ENCODE measurements at places on chromosomes 1 and 21. TPM values are rescaled to one million over a fixed set of nuclear protein-coding genes. Genes with fewer than 3 reads are reported as not detected.
A peak's percentile ranks its signal among the peaks of the same experiment; 100 is the strongest.

GRCh38 chr1:214494706-214495105, 56.7 kb downstream of the PTPN14 start:
- peaks cover 50% of the 10 kb centered on the region for H3K4me1 ChIP-seq
- no peaks in the 10 kb centered on the region for H3K27me3 ChIP-seq
- peak overlapping the region; percentile 18 for H3K27ac ChIP-seq
- peaks cover 32% of the 10 kb centered on the region for H3K36me3 ChIP-seq
- H3K4me3 ChIP-seq = no peak overlapping the region
- peak; percentile 52 for DNase-seq

GRCh38 chr1:183125279-183125999, 60.6 kb upstream of the LAMC2 start:
- H3K4me1 ChIP-seq = no peaks in the 10 kb centered on the region
- no peak for DNase-seq
- H3K36me3 ChIP-seq = peaks cover 99% of the 10 kb centered on the region
- H3K4me3 ChIP-seq = no peak overlapping the region

- no peak for DNase-seq
- H3K36me3 ChIP-seq = no peaks in the 10 kb centered on the region
- no peaks in the 10 kb centered on the region for H3K4me1 ChIP-seq
- H3K27me3 ChIP-seq = no peaks in the 10 kb centered on the region
- H3K4me3 ChIP-seq = no peak overlapping the region
These were observed 14.6 kb upstream of the C1orf146 start for GRCh38 chr1:92203105-92203504.

DNA sequence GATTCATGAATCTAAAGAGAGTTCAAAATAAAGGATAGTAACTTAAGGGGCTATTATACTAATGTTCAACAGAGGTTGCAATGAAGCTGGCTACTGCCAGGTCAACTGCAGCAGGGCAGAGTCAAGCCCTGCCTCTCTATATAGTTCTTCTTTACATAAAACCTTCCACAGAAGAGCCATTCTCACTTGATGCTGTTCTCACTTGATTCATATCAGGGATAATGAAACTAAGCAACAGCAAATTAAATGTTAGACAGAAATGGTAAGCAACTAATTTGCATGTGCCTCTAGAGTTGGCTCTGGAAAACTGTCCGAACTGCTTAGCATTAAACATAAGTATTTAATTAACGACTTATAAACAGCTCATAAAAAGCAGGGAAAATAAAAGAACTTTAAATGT, 17.4 kb downstream of the CCSAP start:
- peaks cover 64% of the 10 kb centered on the region for H3K36me3 ChIP-seq
- no peaks in the 10 kb centered on the region for H3K27me3 ChIP-seq
- no peak overlapping the region for H3K27ac ChIP-seq
- no peak for DNase-seq

DNA sequence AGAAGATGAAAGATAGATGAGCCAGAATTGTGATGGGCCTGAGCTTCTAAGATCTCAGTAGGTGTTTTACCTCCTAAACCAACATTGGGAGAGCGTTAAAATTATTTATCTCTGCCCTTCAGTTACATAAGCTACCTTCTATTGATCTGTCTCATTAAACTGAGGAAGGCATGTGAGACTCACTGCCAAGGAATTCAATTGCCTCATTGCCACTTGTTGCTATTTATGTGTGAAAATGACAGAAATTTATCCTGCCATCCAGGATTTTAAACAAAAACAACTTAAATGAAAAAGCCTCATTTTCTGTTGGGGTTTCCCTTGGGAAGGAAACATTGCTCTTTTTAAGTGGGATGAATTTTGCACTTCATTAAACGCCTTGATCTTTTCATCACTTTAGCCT, 78.7 kb upstream of the RUNX1 start:
- H3K4me3 ChIP-seq = no peak overlapping the region
- no peaks in the 10 kb centered on the region for H3K36me3 ChIP-seq
- no peaks in the 10 kb centered on the region for H3K27me3 ChIP-seq

DNA sequence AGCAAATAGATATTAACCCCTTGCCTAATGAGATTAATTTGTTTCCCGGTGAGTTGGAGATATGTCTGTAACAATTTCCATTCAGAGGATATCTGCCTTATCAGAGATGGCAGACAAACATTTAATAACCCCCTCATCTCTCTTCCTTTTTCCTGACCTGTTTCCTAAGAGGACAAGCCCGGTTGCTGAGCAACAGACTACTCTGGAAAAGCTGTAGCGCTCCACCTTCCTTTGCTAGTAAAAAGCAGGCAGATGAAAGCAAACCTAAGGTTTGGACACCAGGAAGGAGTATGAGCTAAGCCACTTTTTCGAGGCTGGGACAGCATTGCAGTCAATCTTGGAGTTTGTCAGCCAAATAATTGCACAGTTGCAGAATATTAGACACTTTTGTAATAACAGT, 82.4 kb downstream of the RGS21 start:
- H3K27ac ChIP-seq = no peak overlapping the region
- peaks cover 13% of the 10 kb centered on the region for H3K4me1 ChIP-seq
- DNase-seq = no peak
- H3K4me3 ChIP-seq = no peak overlapping the region

DNA sequence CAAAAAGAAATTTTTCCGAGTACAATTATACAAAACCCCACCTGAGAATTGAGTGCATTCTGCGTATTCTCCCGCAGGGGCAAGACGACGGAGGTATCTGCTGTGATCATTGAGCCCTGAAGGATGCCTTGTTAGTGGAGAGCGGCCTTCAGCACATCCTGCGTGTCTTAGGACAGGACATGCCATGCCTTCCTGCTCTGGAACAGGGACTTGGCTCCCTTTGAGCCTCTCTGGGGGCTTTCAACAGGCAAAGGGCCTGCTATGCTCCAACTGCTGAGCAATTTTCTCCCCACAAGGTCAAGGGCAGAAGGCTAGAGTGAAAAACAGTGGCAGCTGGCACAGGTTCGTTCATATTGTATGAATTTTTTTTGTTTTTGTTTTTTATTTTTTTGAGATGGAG, 52.4 kb downstream of the TOR1AIP2 start:
- no peaks in the 10 kb centered on the region for H3K4me1 ChIP-seq
- H3K4me3 ChIP-seq = no peak overlapping the region
- no peak for DNase-seq
- H3K27ac ChIP-seq = no peak overlapping the region

DNA sequence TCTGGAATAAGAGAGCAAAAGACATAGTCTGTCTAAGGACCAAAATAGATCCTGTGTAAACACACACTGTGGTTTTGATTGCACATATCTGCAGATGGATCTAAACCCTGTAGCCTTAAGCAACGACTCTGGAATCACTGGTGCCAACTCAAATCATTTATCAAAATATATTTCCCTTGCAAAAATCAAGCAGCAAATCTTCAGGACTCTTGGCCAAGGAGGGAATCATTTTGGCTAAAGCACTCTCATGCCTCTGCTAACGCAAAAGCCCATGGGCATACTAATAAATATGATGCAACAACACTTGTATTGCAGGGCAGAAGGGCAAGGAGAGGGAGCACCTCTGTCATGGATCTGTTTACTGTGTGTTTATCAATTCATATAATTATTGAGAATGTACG, 155.4 kb upstream of the DUSP10 start:
- DNase-seq = peak; percentile 87
- peaks cover 21% of the 10 kb centered on the region for H3K4me1 ChIP-seq
- H3K27me3 ChIP-seq = no peaks in the 10 kb centered on the region
- H3K36me3 ChIP-seq = no peaks in the 10 kb centered on the region

The STK40 gene
- total RNA-seq = 44.0 TPM

The LAMB3 gene
- total RNA-seq = 1,572 TPM

The UQCRH gene
- total RNA-seq = 299 TPM

The RCSD1 gene
- 0.27 TPM for total RNA-seq

The AMY1A gene
- total RNA-seq = not detected
